Stimulated activated CD4-positive, alpha-beta T cell treated with anti-CD3 and anti-CD28 coated beads, Interleukin-15, amount 100 ng/mL, for 1 hour (primary cell): ENCODE measurements at places on chromosomes 3 and 15.

DNA sequence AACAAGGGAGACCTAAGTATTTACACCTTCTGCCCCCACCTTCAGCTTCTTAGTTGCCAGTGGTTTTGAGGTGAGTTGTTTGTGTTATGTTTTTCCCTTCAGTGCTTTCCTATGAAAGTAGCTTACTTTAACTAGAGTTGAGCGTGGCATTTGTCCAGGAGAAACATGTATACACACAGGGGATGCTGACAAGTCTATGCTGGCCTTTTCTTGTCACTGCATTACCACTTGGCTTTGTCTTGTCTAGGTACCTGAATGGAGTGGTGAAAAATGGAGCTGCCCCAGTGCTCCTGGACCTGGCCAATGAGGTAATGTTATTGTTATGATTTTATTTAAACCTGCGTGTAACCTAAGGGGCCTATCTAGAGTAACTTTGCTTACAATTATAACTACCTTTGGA, 74.4 kb downstream of the CDIN1 start:
- DNase-seq = no peak

- no peak for DNase-seq
These were observed 23.4 kb downstream of the RFTN1 start for GRCh38 chr3:16490062-16490619.

DNA sequence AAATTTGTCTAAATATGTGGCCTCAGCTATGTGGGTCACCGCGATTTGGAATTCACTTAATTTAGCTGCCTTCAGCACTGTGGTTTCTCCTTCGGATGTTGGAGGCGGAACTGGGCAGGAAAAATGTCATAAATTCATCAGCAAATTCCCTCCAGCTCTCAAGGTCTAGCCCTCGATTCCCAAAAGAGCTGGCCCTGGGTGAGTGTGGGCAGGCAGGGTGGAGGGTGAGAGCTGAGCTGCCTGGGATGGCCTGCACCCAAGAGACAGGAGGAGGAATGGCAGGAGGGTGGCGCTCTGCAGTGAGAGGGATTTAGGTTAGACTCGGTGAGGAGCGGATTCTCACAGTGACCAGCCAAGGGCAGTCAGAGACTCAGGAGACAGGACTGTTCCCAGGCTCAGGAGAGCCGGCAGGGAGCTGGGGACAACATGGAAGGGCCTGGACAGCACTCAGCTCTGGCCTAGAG, 57.1 kb downstream of the FEM1B start:
- DNase-seq = no peak

GRCh38 chr15:101613130-101614000, 38.8 kb downstream of the TM2D3 start:
- no peak for DNase-seq

DNA sequence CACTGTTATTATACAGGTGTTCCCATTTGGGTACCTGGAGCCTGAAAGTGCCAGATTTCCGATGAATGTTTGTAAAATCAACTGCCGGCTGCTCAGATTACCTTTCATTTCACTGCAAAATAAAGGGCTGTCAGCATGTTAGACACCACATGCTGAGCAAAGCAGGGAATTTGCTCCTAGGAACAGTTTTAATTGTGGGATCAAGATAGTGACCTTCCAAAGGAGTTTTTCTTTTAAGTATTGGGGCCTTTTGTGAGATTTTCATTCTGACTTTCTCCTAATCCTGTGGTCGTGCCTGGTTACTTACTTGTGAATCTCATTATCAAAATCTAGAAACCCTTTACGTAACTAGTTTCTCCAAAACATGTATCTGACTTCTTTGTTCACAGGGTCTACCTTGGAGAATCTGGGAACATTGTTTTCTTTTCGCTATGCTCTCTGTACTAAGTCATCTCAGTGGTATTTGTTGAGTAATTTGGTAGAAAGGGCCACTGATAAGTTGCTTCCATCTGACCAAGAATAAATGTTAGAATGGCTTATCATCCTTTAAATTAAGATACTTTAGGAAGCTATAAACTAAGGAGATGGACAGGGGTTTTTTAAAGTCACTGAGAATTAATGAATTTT, 40.8 kb upstream of the LRTM1 start:
- DNase-seq = no peak

DNA sequence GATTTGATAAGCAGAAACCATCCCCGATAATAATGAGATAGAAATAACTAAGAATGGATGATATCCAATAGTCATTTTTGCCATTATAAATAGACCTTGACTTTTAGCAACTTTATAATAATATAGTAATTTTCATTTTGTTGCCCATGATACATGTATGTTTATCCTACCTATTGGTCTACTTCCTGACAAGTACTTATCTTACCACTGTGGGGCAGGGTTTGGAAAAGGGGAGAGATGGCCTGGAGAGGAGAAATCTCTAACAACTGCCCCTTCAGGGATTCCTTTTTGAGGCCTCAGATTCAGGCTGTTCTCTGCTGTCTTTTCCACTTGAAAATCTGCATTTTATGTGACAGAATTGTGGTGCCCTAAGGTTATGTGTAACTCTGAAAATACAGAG, 42.2 kb downstream of the FAM98B start:
- DNase-seq = no peak

DNA sequence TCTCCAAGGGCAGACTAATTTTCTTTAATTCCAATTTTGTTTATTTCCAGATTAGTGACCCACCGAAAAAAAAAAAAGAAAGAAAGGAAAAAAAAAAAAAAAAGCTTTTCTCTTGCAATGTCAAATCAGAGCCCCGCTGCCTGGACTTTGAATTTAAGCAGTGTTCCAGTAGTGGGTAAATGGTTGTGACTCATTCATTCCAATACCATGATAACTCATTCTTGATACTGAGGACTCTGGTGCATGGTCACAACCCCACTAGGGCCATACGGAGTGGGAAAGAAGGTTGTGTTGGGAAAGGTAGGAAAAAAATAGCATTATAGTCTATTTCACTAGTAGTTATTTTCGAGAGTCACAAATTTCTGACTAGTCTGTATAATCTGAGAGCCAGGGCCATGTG, 59.1 kb upstream of the COL8A1 start:
- no peak for DNase-seq

- DNase-seq = no peak
These were observed 196.2 kb upstream of the CNTN4 start for GRCh38 chr3:1902416-1902815.

- DNase-seq = no peak
These were observed 162.4 kb upstream of the CFAP20DC start for GRCh38 chr3:59212128-59212779.

GRCh38 chr3:80465746-80466145, 697.9 kb upstream of the ROBO1 start:
- DNase-seq = no peak

GRCh38 chr3:27486336-27486735, 2.2 kb upstream of the SLC4A7 start:
- no peak for DNase-seq

DNA sequence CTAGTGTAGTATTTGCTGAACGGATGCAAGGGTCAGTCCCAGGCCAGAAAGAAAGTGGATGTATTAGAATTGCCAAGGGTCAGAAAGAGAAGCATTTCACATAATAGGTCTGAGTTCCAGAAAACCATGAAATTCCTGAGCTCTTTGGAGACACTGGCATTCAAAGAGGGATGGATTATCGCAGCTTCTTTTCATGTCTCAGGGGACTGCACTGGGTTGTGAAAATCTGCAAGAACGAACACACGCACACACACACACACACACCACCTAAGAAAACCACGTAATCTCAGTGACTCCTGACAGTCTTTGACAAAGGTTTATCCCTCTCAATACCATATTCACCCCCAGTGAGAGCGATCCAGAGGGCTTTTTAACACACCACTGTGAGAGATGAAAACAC, 57.9 kb downstream of the TIPARP start:
- no peak for DNase-seq

- DNase-seq = no peak
These were observed 33.4 kb downstream of the SMAD3 start for GRCh38 chr15:67098768-67099282.

GRCh38 chr3:192795021-192795420, 67.7 kb upstream of the FGF12 start:
- no peak for DNase-seq

GRCh38 chr15:62416526-62416925, 251.4 kb upstream of the C2CD4B start:
- no peak for DNase-seq

DNA sequence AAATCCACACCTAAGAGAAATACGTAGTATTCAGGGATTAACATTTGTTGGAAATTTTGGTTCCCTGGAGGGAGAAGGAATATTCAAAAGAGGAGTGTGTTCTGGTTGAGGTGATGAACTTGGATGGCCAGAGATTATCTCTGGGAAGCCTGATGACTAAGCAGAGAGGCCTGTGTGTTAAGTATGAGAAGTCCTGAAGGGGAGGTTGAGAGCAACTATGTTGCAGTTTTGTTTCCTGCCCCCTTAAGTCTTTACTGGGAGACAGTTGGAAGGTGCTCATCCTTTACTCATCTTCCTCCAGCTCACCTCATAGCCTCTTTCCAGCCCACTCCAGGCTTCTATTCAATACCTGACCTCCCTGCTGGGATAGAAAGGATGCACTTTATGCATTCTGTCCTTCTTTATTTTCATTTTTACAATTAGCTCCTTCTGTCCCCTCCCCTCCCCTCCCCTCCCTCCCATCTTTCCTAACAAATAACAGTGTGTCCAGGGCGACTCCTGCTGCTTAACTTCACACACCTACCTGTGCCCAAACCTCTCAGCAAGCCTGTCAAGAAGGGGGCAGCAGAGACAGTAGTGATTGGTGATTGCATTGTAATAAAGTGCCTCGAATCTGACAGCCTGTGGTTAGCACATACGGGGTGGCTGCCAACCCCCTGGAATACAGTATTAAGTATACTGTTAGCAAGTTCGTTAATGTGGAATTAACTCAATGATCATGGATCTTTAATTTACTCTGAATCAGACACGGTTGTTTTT, 11.9 kb downstream of the RAP2B start:
- DNase-seq = no peak

- DNase-seq = no peak
These were observed 503.9 kb upstream of the MDFIC2 start for GRCh38 chr3:70816346-70816745.

- DNase-seq = no peak
These were observed 116.1 kb downstream of the PCCB start for GRCh38 chr3:136366289-136366688.

GRCh38 chr3:11391174-11391879, 119.1 kb downstream of the ATG7 start:
- no peak for DNase-seq

- no peak for DNase-seq
These were observed 144.8 kb downstream of the ARPP21 start for GRCh38 chr3:35784169-35784568.

GRCh38 chr3:132315851-132316250, 1.4 kb upstream of the ACP3 start:
- DNase-seq = no peak

GRCh38 chr15:91278951-91279350, 178.9 kb downstream of the SV2B start:
- DNase-seq = no peak
